ENCODE measurements at places on chromosomes 7 and 10.

- no peak for DNase-seq
Observed at GRCh38 chr7:23594879-23595604, 2.1 kb upstream of the CCDC126 start.

- DNase-seq: no peak
Observed at GRCh38 chr7:111736552-111736874, 174.2 kb upstream of the IMMP2L start.

DNA sequence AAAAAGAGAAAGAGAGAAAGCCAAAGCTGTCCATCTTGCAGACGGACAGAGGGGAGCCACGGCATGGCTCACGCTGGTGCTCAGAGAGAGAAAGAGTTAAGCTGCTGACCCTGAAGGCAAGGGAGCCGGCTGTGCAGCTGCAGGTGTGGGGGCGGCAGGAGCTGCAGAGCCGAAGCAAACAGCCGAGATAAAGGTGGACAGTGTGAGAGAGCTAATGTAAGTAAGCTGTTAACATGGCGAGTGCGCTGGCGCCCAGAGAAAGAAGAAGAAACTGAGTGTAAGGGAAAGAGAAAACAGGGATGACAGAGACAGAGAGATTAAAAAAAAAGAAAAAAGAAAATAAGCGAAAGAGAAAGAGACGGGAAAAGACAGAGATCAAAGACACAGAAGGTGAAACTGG lies 18.2 kb downstream of the COL17A1 start:
- no peak for DNase-seq

- no peak for DNase-seq
Observed at GRCh38 chr7:155711081-155711480, 66.6 kb downstream of the RBM33 start.

- DNase-seq: no peak
Observed at GRCh38 chr7:135109976-135110375, 37.9 kb upstream of the TMEM140 start.

GRCh38 chr7:49670991-49671390 lies 102.4 kb upstream of the VWC2 start:
- no peak for DNase-seq

GRCh38 chr10:66642217-66642616 lies 283.6 kb upstream of the LRRTM3 start:
- no peak for DNase-seq

DNA sequence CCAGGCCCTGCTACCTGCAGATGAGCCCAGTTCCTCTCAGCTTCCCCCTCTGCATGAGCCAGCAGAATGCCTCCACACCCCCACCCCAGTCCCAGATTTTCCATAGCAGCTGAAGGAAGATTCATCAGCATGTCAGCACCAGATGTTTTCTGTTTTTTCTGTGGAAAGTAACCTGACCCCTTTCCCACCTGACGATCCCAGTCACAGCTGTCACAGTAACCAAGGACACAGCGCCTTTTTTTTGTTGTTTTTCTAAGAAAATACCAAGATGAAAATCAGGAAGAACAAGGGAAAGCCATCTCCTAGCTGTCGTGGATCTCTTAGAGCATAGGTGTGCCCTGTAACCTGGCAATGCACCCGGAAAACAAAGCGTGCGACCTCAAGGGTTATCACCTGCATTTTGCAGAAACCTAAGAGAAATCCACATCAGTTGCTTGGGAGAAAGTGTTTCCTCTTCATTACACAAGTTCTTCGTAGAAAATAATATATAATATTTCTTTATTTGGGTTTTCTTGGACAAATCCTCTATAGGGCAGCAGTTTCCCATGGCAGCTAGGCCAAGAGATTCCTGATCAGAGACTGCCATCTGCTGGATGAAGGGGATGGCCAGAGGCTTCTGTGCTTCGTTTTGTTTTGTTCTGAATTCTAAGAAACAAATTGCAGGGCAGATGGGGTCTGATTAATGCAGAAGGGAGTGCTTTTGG lies 401.9 kb downstream of the TNS3 start:
- no peak for DNase-seq

DNA sequence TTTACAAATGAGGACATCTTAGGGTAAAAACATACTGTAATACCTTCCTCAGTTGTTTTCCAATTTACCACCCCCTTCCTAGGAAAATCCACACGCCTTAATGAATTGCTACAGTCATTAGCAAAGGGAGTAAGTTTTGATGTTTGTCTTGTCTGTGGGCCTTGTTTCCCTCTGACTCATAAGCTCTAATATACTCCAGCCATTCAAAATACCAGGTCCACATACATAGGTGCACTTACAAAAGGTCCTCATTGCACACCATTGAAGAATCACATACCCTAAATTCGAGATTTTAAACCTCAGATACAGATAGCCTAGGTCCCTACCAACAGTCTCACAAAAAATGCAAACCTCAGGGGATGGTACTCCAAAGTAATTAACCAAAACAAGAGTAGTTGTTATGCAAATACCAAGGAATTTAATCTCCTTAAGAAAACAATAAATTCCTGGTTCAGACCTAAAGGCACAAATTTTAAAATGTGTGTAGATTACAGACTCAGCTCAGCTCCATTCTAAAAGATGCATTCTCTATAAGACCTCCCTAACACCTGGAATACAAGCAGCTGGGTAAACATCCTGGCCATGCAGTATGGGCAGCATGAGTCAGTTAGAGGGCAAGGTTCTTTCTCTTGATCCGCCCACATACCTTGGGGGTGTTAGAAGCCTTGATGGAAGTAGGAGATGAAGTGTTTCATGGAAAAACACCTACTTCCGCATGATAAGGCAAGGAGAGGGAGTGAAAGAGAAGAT lies 3.0 kb upstream of the LIPK start:
- DNase-seq: no peak

GRCh38 chr7:54738737-54739136 lies 20.3 kb downstream of the SEC61G start:
- DNase-seq: no peak

GRCh38 chr7:105594034-105594433 lies 12.7 kb upstream of the EFCAB10 start:
- DNase-seq: no peak

DNA sequence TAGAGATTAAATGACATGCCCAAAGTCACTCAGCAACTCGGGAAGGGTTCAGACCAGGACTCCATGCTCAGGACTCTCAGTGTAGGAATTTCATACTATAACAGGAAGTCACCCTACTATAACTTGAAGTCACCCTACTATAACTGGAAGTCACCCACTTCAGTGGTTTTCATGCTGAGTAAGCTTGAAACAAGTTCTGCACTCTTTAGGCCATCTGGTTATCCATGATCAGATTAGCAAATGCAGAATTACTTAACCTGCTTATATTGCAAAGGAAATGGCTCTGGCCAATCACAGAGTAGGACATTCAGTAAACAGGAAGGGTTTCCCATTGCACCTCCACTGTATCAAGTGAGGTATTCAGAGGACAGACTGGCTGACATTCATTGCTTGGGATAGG lies 1240.4 kb downstream of the GATA3 start:
- no peak for DNase-seq

- no peak for DNase-seq
Observed at GRCh38 chr10:10847387-10847786, 170.3 kb upstream of the CELF2 start.

DNA sequence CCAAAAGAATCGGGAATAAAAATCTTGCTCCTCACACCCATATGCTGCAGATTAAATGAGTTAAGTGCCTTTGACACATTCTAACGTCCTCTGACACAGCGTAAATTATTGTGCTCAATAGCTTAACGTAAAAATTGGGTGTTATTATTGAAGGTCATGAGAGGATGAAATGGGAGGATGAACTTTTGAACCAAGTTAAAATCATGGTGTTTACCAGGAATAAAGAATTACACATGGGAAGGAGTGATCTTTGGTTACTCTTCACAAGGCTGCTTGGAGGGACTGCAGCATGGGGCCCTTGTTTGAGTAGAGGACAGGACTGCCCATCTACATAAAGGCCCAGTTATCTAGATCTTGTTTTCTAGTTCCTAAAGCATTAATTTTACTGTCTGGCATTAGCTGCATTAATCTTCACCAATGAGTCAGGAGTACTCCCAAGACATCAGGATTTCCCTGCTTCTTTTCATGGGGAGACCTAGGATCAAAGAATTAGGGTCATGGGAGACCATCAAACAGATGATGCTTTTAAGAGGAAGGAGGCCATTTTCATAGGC lies 84.9 kb upstream of the PRR15 start:
- no peak for DNase-seq

- DNase-seq: no peak
Observed at GRCh38 chr7:117706210-117706609, 167.0 kb downstream of the CTTNBP2 start.

DNA sequence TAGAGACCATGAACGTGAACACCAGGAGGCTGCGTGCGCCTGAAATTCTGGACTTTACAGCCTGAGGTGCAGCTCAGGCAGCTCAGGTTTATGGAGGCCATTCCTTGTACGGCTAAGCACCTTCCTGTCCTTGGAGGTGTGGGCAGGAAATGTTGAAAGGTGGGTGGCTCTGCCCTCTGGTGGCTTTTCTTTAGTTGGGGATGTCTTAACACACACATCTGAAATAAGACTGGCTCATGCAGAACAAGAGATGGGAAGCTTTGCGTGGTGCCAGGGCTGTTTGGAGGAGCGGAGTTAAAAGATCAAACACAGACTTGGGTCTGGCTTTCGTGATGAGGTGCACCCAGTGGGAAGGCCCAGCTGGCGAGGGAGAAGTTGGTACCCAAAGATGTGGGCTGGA lies 64.1 kb downstream of the DOCK1 start:
- DNase-seq: no peak

DNA sequence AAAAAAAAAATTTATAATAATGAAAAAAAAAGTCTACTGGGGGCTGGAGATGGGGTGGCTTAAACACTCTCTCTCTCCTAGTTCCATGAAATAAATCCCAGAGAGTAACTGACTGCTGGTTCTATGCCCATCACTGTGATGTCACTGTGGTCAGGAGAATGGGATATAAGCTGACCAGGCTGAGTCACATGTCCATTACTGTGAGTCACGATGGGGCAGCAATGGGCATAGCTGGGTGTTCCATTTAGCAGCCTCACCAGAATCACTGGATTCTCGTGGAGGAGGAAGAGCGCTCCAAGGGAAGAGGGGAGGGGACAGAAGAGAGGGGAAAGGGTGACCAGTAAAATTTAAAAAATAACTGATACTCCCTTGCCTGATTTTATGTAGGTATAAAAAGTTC lies 37.1 kb downstream of the MASTL start:
- DNase-seq: no peak

DNA sequence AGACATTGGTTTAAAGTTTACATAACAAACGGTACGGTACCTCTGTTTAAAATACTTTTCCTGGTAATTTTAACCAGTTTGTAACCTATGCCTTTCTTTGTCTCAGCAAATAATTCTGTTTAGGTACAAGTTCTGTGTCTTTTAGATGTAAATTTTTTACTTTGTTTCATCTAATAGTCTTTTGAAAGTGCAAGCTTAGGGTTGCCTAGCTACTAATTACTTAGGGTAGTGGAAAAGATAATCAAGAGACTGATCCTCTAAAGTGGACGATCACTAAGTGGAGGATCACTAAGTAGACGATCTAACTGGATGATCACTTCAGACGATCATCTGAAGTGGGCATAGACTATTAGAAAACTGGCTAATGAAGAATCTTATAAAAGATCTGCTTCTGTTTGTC lies 16.1 kb upstream of the FKBP9 start:
- no peak for DNase-seq

DNA sequence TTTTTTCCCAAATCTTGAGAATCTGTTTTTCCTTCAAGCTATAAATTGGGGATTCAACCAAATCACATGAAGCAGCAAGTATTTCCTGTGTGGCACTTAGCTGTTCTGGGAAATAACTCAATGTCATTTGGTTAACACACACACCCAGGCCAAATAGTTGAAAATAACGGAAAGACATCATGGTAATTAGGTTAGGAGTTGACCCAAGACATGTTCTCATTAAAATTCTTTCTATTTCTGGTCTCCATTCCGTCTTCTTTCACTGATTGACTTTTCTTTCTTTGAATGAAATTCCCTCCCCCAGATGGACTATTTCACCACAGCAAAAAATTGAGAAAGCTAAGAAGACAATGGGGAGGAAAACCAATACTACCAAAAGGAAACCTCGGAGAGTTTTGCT lies 30.5 kb downstream of the NRP1 start:
- no peak for DNase-seq

- no peak for DNase-seq
Observed at GRCh38 chr7:16779051-16779450, 25.5 kb downstream of the TSPAN13 start.

GRCh38 chr7:111955616-111956015 lies 250.6 kb downstream of the DOCK4 start:
- no peak for DNase-seq

DNA sequence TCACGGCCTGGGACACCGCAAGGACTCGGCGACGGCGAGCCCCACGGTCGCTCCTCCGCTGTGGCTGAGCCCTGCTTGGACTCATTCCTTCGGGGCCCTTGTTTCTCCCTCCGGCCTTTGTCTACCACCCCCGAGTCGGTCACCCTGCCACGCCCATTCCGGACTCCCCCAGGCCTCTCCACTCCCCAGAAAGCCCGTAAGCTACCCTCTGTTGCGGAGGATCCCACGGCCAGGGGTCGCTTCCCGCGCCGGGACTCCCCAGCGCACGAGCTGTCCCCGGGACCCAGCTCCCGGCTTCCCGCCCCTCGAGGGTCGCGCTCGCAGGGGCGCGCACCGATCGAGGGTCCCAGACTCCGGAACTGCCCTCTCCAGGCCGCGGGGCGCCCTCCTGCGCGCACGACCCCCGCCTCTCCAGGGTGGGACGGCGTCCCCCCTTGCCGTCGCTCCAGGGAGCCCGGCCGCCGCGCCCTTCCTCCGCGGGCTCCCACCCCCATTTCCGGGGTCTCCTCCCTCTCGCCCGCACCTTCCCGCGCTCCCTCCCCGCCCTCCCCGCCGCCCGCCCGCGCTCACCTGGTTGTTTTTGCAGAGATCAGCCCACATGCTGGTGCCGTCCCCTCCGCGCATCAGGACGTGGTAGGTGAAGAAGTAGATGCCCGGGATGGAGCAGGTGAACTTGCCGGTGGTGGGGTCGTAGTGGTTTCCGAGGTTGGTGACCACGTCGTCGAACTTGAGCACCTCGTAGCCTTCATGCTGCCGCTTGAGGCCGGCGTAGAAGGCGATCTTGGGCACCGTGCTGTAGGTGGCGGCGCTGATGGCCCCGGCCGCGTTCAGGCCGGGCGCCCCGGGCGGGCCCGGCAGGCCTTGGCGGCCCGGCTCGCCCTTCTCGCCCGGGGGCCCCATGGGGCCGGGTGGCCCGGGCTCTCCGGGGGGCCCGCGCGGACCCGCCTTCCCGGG lies 1.5 kb downstream of the C1QL3 start:
- no peak for DNase-seq

DNA sequence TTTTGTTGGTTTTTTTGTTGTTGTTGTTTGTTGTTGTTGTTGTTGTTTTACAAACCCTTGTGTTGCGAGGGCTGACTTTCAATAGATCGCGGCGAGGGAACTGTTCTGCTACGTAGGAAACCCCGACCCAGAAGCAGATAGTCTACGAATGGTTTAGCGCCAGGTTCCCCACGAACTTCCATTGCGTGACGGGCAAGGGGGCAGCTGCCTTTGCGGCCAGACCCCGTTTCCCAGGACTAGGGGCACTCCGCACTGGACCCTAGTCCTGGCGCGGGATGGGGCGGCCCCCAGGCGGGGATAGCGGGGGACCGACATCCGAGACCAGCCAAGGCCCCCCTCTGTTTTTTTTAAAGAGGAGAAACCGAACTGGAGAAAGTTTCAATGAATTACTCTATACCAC lies 119.6 kb downstream of the LRRTM3 start:
- DNase-seq: no peak

All from activated CD8-positive, alpha-beta memory T cell treated with anti-CD3 and anti-CD28 coated beads for 48 hours (primary cell).